ENCODE measurements at places on chromosomes 4 and X.

GRCh38 chrX:16851421-16851820, 18.7 kb downstream of the RBBP7 start:
- DNase-seq = no peak

- no peak for DNase-seq
Measured at GRCh38 chr4:15270201-15270600, 157.6 kb upstream of the C1QTNF7 start.

DNA sequence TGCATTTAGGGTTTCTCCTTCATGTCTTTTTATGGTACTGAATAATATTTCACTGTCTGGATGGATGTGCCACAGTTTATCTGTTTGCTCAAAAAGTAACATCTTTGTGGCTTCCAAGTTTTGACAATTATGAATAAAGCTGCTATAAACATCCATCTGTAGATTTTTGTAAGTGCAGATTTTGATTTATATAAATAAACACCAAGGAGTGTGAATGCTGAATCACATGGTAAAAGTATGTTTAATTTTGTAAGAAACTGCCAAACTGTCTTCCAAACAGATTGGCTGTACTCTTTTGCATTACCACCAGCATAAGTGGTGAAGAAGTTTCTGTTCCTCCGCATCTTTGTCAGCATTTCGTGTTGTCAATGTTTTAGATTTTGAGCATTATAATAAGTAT, 158.7 kb upstream of the GIMD1 start:
- no peak for DNase-seq

DNA sequence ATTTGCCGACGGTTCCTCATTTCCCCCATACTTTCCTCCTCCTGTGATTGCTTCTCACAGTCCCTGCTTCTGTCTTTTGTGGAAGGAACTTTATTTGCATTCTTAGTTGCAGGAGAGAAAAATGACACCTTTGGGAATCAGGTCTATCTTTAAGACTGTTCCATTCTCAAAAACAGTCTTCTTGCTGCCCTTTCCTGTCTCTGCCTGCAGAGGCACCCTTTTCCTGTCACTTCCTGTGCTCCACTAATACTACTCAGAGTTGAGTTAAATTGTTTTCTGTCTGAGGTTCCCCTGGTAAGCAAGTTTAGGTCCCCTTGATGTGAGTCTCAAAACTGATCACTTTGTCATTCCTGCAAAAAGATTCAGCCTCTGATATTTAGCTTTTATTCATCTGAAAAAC, 208.8 kb upstream of the CLNK start:
- DNase-seq = peak; percentile 48

- DNase-seq = peak; percentile 17
Measured at GRCh38 chrX:65932173-65933084, 107.5 kb downstream of the VSIG4 start.

- no peak for DNase-seq
Measured at GRCh38 chr4:150580306-150580705, 1.6 kb upstream of the MAB21L2 start.

- peak; percentile 8 for DNase-seq
Measured at GRCh38 chr4:21949073-21949457, 493 bp upstream of the KCNIP4 start.

- no peak for DNase-seq
Measured at GRCh38 chr4:37634180-37634579, 52.0 kb downstream of the RELL1 start.

DNA sequence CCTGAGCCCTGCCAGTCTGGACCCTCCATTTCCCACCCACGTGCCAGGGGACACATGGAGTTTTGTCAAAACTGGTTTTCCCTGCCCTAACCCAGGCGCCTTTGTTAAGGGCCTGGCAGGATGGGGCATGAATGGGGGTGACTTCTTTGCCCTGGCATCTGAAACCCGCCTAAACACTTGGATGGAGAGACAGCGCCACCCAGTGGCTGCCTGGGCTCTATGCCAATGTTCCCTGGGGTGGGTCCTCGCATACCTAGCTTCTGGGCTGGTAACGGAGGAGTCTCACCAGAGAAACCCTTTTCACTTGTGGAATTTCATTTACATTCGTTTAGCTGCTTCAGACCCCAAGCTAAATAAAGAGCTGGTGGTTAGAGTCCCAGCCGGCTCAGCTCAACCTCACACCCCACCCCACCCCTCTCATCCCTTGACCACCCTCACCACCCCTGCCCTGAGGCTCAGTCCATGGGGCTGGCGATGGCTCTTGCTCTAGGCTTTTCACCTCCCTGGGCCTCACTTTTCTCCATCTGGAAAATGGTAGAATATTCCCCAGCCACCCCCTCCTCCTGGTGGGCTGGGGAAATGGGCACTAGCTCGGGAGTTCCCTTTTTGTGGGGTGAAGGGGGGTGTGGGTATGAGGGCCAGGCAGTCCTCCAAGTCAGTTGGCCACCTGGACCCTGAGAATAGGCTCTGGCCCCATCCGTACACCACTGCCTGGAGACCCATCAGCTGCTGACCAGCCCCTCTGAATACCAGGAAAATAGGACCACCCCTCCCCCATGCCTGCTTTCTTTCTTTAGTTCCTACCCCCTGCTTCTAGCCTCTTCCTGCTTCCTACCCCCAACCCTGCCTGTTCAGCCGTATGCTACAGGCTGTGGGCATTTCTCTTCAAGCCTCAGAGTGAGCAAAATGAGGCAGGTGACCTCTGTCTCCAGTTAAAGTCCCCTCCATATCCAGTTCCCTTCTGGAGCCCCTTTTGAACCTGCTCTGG, 57.1 kb upstream of the PJA1 start:
- peak; percentile 81 for DNase-seq

DNA sequence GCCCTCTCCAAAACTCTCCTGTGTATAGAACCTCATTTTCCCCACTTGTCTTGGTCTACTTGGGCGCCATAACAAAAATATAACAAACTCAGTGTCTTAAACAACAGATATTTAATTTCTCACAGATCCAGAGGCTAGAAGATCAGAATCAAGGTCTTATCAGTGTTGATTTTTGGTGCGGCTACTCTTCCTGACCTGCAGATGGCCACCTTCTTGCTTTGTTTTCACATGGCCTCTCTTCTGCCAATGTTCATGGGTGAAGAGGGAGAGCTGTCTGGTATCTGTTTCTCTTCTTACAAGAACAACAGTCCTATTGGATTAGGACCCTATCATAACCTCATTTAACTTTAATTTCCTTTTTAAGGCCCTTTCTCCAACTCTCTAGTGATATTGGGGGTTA, 177.3 kb downstream of the PABPC4L start:
- DNase-seq = peak; percentile 5

DNA sequence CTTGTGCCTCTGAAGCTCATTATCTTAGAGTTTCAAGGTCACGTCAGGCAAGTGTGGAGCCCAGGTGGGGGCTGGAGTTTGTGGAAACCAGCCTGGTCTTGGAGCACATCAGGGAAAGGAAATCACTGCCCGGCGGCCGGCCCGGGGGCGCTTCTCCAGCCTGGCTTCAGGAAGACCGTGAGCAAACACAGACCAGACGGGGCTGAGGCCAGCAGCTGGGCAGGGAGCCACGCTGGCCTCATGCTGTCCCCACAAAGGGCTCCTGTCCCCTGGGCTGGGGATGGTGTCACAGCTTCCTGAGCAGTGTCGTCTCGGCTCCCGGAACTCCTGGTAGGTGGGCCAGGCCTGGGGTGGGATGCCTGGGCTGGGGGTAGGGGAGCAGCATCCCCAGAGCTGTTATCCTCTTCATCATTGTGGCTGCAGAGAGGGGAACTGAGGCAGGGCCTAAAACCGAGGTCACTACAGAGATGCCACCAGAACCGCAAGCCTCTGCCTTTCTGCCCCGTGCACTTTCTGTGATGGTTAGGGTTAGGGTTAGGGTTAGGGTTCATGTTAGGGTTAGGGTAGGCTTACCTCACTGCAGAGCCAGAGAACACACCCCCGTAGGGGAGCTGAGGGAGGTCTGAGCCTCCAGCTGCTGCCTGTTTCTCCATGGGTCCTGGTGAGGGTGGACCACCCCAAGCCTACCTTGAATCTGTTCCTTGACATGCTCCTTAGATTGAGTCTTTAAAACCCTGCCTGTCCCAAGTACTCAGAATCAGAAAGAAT, 77.5 kb downstream of the HTRA3 start:
- no peak for DNase-seq

DNA sequence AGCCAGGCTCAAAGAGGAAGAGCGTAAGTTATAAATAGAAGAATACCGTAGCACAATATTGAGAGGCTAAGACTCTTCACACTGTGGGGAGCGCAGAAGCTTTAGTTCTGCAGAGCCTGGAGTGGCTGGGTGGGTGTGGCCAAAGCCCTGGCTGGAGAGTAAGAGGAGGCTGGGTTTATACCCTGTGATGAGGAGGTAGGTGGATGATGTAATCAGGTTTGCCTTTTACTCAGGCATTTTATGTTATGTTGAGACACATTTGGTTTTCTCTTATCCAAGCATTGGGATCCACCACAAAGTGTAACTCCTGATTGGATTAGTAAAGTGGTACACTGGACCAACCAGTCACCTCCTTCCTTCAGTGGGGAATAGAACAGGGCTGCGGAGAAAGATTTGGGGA, 13.9 kb downstream of the CDS1 start:
- no peak for DNase-seq

- peak; percentile 7 for DNase-seq
Measured at GRCh38 chrX:37993837-37994619, 12.3 kb upstream of the SYTL5 start.

- DNase-seq = no peak
Measured at GRCh38 chrX:128078545-128078944, 26.3 kb upstream of the ACTRT1 start.

DNA sequence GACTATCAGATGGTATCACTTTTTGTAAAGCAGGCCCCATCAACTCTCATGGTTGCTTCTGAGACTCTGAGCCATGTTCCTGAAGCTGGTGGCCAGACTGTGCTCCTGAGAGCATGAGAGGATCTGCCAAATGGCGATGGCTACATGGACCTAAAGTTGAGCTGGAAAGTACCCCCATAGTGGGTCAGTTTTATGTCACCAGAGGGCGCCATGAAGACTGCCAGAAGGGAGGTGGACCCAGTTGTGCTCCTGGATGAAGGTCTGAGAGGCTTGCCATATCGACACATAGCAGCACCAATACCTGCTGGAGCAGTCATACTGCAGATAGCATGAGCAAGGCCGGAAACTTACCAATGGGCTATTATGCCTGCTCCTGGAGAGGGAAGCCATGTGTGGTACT, 105.7 kb downstream of the SLITRK2 start:
- no peak for DNase-seq

- DNase-seq = peak; percentile 55
Measured at GRCh38 chr4:88600176-88600838, 8.0 kb downstream of the HERC3 start.

DNA sequence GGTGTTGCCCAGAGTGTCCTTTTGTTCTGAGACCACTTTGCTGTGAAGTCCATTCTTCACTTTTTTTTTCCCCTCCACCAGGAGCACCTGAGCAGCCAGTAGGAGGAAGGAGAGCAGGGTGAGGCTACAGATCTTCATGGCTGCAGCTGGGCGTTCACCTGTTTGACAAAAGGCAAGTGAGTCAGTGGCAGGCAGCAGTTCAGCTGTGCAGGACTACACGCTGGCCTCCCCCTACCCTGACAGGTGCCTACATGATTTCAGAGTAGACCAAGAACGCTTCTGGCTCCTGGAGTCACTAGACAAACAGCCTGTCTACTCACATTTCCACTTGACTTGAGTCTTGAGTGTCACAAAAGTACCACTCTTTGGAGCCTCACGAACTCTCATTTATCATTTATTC, 2.0 kb downstream of the FGFBP1 start:
- no peak for DNase-seq

- DNase-seq = no peak
Measured at GRCh38 chr4:187357045-187357643, 633.5 kb upstream of the FAT1 start.

DNA sequence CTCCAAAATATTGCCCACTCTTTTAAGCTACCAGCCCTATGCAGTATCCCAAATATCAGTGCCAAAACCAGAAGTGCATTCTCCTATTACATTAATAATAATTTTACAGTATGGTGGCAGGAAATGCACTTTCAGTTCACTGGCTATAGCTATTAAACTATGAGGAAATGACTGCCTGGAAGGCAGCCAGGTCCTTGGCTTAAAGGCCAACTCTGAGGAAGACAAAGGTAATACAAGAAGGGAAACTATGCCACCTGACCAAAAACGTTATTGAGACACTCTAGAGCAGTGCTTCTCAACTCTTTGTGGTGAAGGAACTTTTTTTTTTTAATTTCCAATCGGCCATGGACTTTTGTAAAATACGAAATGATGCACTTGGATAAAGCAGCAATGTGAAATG, 133.6 kb upstream of the VAMP7 start:
- peak; percentile 49 for DNase-seq

DNA sequence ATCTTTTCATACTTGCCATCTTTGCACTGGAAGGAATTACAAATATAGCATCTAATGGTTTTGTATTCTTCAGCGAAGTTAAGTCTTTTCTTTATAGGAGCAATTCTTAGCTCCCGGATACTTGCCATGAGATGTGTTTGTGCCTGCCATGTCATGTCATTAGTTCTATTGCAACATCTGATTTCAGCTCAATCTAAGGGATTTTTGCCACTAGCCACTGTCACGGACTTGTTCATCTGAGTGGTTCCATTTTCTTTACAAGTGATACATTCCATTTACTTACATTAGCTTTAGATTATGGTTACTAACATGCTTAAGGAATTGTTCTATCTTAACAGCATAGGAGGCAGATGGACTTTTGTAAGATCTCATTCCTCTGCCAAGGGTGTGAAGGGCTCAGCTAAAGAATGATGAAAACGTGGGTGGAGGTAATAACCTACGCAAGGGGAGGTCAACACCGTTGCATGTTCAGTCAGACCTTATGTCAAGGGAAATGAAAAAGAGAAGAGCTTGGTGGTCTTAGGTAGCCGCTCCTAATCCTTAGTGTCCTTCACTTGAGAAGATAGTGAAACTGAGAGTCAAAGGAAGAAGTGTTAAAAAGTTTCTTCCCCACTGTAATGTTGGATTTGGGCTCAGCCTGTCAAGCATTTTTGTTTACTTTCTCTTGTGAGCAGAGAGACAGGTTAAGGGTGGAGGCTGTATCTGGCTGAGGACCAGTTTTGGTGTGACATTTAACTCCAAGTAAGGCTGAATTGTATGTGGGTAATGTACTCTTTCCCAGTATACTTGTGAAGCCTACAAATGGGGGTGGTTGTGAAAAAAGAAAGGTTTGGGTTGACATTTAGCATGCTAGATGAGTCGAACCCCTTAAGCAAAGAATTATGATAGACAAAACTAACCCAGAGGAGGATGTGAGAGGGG, 3.6 kb upstream of the KLHL2 start:
- DNase-seq = no peak

DNA sequence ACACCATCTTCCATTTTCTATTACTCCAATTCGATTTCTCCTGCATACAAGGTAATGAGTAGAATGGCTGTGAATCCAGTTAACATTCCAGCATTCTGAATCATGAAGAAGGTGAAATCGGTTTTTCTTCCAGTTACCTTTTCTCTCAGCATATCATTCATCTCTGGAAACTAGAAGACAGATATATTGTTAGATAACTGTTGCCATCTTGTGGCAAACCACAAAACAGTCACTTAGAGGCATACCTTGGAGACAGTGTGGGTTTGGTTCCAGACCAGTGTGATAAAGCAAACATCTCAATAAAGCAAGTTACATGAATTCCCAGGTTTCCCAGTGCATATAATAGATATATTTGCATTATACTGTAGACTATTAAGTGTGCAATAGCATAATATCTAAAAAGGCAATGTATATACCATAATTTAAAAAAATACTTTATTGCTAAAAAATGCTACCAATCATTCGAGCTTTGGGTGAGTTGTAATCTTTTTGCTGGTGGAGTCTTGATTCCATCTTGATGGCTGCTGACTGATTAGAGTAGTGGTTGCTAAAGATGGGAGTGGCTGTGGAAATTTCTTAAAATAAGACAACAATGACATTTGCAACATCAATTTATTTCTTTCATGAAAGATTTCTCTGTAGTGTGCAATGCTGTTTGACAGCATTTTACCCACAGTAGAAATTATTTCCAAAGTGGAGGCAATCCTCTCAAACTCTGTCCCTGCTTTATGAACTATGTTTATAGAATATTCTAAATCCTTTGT, 82.1 kb downstream of the SLC39A8 start:
- DNase-seq = peak; percentile 50

All from hematopoietic multipotent progenitor cell treated with erythropoietin and hydrocortisone succinate and interleukin-3 and kit ligand, for 4 days (in vitro differentiated cells).